Heart left ventricle (tissue), 16 donors: ENCODE measurements at places on chromosomes 7 and 10. TPM values are rescaled to one million over a fixed set of nuclear protein-coding genes. Genes with fewer than 3 reads are reported as not detected.

The SUFU gene
- total RNA-seq = 6.5 TPM

The SYNPO2L gene
- total RNA-seq = 225 TPM

The JAZF1 gene
- total RNA-seq = 18.6 TPM

DNA sequence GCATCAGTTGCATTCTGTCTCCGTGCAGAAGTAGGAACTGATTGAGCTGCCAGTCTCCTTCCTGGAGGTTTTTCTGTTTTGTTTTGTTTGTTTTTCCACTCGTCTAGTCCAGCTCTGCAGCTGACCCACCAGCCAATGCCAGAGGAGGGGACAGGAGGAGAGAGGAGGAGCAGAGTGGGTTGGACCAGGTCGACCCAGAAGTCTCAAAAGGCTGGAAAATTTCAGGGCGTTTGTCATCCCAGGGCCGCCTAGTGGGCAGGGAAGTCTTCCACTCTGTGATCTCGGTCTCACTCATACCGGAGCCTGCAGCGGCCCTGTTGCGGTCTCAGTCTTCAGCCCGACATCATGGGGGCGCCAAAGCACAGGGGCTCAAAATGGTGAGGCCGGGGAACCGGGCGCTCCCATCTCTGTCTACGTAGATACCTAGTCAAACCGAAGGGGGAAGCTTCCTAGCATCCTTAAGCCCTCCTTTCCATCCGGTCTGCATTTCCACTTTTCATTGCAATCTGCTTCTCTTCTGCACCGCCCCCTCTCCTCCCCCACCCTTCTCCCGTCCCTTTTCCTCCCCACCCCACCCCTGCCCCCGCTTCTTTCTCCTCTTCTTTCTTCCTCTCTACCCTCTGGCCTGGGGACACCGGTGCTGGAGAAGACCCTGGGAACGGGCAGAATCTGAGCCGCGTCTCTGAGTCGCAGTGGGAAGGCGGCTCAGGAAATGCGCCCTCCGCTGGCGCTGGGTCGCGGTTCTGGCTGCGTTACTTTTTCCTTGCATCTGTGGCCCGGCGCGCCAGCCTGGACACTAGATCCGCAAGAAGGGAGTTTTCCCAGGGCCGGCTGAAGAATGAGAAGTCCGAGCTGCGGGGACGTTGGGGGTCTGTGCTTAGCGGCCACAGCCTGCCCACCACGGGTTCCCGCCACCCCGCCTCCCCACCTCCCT is 16.2 kb upstream of the PAX2 start:
- no peak for DNase-seq

DNA sequence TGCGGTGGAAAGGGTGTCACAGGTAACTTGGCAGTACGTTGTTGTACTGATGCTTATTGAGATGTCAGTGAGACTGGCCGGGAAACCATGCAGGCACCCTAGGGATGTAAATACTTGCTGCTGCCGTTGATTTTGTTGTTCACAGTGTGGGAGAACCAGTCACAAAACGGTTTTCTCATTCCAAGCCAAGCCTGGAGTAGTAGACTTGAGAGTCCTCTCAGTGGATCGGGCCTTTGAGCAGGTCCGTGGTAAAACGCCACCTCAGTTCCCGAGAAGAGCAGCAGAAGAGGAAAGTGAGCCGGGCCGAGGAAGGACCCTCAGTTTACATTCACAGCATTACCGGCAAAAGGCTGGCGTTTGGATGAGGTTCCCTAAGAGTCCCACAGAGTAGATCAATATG is 1.1 kb downstream of the JAKMIP3 start:
- DNase-seq = peak; percentile 7

DNA sequence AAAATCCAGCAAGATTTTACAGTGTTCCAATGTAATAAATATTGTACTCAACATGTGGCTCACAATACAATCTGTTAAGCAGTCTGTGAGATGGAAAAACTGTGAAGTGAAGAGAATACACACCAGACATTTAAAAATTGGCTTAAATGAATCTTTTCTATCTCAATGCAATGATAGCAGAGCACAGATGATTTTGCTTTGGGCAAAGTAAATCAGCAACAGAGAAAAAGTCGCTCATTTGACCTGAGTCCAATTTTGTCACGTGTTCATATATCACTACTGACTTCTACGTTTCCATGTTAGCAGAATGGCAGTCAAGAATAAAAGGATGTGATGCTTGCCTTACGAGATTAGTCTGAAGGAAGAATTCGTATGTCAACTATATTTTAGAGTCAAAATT is 506.7 kb downstream of the POM121L12 start:
- DNase-seq = no peak

The PAX4 gene
- total RNA-seq = not detected

DNA sequence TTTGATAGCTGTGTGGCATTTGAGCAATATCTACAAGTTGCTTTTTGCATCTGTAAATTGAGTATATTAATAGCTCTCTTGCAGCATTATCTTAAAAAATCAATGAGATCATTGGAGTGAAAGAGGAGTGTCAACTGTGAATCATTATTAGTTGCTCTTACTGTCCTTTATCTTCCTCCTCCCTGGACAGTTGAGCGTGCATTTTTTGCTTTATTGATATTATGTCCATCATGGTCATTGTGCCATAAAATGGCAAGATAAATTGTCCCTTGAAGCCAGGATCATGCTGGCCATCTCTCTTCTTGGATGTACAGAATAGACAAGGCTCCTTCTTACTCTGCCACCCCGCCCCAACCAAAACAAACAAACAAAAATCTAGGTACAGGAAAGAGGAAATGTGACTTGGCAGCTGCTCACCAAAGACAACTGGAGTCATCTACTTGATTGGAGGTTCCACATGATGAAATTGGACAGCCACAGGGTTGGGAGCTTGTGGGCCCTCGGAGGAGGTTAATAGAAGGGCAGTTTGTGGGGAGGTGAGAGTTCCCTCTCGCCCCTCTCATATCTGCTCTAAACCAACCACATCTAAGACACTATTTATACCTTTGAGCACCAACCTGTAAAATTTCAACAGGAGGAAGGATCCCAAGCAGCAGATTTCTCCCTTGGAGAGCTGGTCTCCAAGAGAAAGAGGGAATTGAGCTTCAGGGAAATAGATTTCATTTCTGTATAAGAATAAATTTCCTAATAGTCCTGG is 252.7 kb downstream of the SKIDA1 start:
- DNase-seq = no peak

GRCh38 chr7:7742223-7742622 is 23.8 kb upstream of the RPA3 start:
- DNase-seq = no peak

DNA sequence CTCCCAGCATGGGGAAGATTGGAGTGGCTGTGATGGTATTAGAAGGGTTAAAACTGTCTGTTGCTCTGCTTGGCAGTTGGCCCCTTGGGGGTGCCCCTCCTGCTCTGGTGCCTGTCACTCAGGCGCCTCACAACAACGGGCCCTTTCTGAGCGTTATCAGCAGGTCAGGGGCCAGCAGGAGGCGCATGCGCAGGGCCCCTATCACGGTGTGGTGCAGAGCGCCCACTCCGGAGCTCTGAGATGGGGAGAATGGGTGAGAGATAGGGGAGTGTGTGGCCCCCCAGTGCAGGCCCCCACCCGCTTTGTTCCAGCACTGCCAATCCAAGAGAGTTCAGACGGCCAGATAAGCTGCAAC is 24.8 kb downstream of the GBX1 start:
- no peak for DNase-seq

The GJD4 gene
- not detected for total RNA-seq
